ENCODE measurements at places on chromosomes 11 and 22.

- no peak for DNase-seq
These were observed 4.1 kb upstream of the ATXN10 start for GRCh38 chr22:45667486-45667885.

DNA sequence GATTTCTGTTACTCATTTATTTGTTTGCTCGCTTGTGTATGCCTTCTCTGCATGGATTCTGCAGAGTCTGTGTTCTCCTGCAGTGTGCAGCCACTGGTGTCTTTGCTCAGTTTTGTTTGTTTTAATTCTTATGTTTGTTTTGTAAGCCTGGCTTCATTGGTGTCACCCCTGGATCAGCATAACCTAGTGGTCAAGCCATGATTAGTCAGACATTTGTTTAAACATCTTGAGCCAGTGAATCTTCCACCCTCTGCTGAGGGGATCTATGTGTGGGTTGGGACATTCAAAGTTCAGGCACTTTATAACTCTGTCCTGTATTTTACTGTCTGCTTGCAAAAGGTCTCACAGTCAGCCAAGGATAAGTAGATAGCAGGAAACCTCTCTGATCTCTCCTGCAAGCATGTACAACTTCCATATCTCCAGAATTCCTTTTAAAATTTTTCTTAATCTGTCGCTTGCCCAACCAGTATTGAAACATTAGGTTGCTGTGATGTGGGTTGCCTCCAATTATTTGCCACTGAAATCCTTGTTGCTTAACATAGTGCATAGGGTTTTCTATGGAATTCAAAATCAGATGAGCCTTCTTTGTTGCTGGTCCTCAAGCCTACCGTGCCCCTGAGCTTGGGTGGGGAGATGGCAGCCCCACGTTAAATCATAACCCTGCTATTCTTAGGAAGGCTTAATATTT is 86.8 kb downstream of the KCNQ1OT1 start:
- no peak for DNase-seq

- DNase-seq, result no peak
These were observed 274.4 kb downstream of the C11orf87 start for GRCh38 chr11:109696191-109696897.

GRCh38 chr11:87265979-87266378 is 228.2 kb downstream of the TMEM135 start:
- DNase-seq, result no peak

- no peak for DNase-seq
These were observed at the start of gene OR52H1 for GRCh38 chr11:5548440-5548839. Gene OR52H1, minus strand, starts transcription at chr11:5548540. Its CDS starts 3,035 bp downstream, at chr11:5545505.
